ENCODE measurements at places on chromosomes 7 and 10.

- DNase-seq = no peak
These were observed 15.2 kb downstream of the RCC1L start for GRCh38 chr7:75058406-75058805.

GRCh38 chr7:106952658-106953231 lies 87.7 kb downstream of the PIK3CG start:
- no peak for DNase-seq

GRCh38 chr10:35995485-35995884 lies 353.4 kb upstream of the FZD8 start:
- no peak for DNase-seq

- no peak for DNase-seq
These were observed 36.7 kb downstream of the ZNF467 start for GRCh38 chr7:149736478-149737360.

GRCh38 chr10:122307669-122308416 lies 36.7 kb downstream of the BTBD16 start:
- DNase-seq = no peak

GRCh38 chr7:2002561-2003450 lies 229.9 kb downstream of the MAD1L1 start:
- peak; percentile 5 for DNase-seq

DNA sequence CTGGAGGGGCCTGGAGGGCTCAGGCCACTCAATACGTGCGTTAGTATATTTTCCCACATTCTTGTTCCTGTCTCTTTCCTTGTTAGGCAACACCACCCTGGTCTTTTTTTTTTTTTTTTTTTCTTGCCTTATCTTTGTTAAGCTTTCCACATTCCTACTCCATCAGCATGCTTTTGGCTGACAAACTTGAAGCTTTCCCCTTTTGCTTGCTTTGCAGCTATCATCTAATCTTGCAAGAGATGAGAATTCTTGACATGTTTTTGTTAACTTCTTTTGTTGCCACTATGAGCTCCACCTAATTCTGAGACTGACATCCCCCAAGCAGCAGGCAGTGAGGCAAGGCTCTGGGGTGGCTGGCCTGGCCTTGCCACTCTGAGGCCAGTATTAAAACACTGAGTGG lies 52.5 kb upstream of the NRP1 start:
- DNase-seq = no peak

DNA sequence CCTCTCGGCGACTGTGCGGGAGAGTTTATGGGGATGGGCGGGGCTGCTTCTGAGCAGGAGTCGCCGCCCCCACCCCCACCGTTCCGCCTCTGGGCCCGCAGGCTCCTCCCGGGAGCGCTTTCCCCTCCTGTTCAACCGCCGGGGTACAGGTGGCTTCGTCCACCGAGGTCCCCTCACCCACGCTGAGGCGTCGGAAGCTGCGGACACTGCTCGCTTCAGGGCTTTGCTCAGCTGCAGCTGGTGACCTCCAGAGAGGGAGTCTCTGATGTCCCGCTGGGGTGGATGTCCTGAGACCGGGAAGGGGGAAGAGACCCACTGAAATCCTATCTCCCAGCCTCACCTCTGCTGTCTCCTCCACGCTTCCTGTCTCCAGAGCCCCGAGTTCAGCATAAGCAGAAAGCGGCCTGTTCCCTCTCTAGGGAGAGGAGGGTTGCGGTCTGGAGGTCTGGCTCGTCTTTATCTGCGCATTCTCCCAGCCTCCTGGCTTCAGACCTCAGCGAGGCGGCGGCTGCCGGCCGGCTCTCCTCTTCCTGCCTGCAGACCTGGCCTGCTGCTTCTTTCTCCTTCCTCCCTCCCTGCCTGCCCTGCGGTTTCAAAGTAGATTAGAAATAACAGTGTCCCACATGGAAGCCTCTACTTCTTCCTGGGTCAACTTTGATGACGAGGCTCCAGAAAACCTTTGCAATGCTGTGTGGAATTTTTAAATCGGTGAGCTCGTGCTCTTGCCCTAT lies 1.8 kb downstream of the CYP2E1 start:
- DNase-seq = no peak

DNA sequence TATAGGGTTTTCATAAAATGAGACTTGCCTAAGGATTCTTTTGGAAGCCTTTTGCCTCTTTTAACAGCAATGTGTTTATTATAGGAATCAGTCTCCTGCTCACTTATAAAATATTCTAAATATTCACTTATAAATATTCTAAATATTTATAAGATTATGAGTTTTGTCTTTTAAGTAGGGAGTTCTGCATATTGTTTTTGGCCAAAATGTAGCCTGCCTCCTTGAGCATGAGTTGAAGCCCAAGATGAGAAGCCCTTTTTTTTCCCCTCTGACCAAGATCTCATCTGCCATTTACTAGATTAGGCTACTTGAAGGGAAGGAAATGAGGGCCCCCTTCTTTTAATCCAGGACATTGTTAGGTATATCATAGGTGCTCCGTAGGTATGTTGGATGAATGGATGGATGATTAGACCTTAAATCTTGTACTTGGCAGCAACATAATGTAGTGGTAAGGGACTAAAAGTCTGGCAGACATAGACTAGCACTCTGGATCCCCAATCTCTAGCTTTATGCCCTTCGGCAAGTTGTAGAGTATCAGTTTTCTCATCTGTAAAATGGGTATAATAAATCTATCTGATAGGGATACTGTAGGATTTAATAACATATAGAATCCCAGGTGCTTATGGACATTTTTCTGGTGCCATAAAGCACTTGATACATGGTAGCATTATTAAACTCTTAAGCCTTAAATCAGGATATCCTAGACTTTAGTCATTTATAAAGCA lies 59.1 kb downstream of the ARID5B start:
- no peak for DNase-seq

DNA sequence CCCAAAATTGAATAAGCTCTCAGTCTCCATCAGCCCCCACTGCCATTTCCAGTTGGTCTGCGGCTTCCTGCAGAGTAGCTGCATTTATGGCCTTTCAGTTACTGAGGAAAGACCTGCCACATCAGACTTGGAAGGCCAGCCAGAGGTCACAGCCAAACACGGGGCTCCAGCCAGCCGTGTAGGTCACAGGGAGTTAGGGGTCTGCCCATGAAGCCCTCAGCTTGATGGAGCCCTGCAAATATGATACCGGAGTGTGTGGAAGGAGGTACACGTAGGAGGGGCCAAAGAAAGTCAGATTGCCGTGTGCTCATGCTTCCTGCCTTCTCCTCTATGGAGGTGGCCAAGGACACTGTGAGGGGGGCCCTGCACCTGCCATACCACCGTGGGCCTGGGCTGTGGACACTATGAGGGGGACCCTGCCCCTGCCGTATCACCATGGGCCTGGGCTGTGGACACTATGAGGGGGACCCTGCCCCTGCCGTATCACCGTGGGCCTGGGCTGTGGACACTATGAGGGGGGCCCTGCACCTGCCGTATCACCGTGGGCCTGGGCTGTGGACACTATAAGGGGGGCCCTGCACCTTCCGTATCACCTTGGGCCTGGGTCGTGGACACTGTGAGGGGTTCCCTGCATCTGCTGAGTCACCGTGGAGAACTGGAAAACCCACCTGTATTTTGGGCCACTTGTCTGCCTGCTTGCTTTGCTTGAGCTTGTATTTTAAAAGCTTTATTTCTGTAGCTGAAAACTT lies 335.7 kb upstream of the SHH start:
- DNase-seq = peak; percentile 29

GRCh38 chr10:44988957-44989585 lies 10.5 kb upstream of the DEPP1 start:
- DNase-seq = no peak

DNA sequence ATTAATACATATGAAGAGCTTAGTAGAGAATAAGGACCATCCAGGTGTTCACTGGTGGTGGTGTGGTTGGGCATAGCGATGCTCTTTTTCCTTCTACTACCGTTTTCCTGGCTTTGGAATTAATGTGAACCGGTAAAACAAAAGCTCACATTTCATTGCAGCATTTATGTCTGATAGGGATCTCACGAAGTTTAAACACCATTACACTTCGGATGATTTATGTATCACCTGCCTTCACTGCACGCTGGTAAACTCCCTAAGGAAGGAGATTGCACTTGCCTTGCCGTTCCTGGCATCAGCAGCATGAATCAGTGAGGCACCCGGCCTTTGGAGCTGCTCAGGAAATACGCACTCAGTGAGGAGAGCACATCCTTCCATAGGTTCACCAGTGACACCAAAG lies 47.5 kb downstream of the WIPF3 start:
- no peak for DNase-seq

DNA sequence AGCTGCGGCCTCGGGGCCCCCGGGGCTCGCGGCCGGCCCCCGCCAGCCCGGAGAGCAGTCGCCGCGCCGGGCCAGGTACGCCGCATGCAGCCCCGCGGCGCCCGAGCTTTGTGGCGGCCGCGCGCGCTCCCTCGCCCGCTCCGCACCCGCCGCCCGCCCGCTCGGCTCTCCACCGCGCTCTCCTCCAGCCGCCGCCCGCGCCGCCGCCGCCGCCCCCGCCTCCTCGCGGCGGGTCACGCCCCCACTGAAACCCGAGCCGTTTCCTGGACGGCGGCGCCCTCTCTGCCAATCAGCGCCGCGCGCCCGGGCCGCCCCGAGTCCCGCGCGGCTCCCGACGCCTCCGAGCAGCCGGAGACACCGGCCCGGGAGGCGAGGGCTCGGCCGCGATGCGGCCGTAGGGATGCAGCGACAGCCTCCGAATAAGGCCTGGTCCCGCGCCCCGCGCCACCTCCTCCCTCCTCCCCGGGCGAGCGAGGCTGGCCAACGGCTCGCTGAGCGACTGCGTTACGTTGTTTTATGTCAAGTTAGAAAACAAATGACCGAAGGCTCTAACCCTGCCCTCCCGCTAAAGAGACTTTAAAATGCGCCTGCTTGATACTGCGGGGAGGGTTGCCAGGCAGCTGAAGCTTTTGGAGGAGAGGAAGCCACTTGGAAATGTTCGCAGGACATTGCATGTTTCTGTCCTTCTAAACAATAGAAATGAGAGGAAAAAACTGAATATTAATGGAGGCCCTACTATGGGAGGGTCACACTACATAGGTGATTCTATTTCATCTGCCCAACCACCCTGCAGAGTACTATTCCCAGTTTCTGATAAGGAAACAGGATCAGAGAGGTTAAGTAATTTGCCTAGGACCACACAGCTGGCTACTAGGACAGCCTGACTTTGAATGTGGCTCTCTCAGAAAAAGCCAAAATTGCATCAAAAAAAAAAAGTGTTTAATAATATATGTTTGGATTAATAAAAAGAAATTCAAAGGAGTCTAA lies at the start of gene FGFR2:
Gene FGFR2 (minus strand): TSS at position 182 of the 987 bp plus-strand sequence. CDS start 4,627 bp downstream, outside the sequence.
- DNase-seq = peak; percentile 96

DNA sequence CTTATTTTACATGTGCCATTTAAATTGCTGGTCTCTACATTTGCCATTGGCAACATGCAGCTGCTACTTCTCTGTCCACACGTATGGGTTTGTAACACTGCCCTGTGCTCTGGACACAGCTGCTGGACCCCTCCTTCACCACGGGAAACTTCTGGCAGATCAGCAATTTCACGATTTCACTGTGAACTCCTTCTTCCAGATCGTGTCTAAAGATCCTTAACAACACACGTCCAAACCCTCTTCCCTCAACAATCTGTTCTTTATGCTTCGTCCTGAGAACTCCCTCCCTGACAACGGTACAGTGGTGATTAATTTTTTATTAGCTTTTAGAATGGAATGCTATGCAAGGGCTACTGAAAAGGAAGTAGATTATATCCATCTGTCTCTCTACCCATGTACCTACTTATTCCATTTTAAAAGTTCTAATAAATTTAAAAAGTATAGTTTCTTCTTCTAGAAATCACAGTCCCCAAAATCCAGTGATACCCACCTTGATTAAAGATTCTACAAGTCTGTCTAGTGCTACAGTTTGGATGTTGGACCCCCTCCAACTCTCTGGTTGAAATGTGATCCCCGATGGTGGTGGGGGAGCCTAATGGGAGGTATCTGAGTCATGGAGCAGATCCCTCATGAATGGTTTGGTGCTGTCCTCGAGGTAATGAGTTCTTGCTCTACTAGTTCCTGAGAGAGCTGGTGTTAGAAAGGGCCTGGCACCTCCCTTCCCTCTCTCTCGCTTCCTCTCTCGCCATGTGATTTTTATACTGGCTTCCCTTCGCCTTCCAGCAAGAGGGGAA lies 81.0 kb downstream of the KIAA1549 start:
- no peak for DNase-seq

DNA sequence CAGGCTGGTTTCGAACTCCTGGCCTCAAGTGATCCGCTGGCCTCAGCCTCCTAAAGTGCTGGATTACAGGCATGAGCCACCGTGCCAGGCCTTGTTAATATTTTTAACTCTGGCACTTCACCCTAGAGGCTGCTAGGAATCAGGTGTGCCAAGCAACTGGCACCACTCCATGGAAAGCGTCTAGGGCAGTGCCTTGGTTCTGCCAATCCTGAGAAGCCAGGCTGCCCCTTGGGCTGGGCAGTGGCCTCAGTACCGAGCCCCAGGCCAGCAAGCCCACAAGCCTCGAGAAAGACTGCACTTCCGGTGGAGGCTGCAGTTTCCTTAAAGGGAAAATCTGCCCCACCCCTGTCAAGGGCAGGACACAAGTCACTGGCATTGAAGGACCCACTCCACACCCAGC lies 11.3 kb downstream of the ALKBH4 start:
- no peak for DNase-seq

- DNase-seq = no peak
These were observed 19.3 kb downstream of the CDHR3 start for GRCh38 chr7:105982388-105982787.

- DNase-seq = peak; percentile 26
These were observed 129.4 kb downstream of the RGS10 start for GRCh38 chr10:119413093-119413453.

- no peak for DNase-seq
These were observed 19.6 kb upstream of the EFCAB10 start for GRCh38 chr7:105600720-105601550.

GRCh38 chr7:114623146-114623545 lies 208.5 kb downstream of the FOXP2 start:
- no peak for DNase-seq

DNA sequence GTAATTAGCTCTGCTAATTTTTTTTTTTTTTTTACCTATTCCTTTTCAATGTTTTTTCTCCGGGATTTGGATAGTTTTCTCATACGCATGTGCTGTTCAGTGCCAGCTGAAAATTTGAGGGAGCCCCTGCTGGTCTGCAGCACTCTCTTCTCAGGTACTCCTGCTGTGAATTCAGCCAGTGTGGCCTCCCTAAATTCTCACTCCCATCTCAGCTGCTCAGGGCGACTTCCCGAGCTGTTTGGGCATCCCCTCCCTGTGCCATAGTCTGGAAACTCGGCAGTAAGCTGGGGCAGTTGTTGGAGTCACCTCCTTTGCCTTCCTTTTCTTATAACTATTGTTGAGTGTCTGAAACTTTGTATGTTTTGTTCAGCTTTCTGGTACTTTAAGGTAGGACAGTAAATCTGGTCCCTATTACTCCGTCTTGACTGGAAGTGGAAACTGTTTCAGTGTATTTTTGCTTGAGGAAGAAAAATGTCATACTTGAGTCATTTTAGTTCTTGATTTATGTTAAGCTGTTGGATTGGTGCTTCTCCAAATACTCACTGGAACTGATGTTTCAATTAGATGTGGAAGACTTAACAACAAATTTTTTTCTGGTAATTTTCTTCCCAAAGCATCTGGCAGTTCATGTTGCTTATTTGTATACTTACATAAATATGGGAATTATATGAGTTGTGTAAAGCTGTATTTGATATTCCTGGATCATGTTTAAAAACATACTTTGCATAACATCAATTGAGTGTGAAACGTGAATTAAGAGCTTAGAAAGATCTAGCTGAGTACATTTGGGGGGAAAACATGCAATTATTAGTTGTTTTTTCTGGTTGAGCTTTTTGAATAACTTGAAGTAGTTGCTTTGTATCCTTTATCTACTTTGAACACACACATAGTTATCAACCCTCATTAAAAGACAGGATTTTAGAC lies 33.7 kb downstream of the MINPP1 start:
- DNase-seq = no peak

All from nephron progenitor cell (in vitro differentiated cells).